ENCODE measurements at places on chromosomes 7 and 10. TPM values are rescaled to one million over a fixed set of nuclear protein-coding genes. Genes with fewer than 3 reads are reported as not detected.

MRC1 gene
- total RNA-seq: 301 TPM

NRCAM gene
- 10.6 TPM for total RNA-seq

TCF7L2 gene
- total RNA-seq: 25.1 TPM

LIPJ gene
- total RNA-seq: not detected

GNAI1 gene
- total RNA-seq: 32.4 TPM

TACR2 gene
- 0.31 TPM for total RNA-seq

ZC3HAV1L gene
- total RNA-seq: 12.4 TPM

NRG3 gene
- 1.0 TPM for total RNA-seq

CNPY1 gene
- not detected for total RNA-seq

CAMK2B gene
- total RNA-seq: 0.18 TPM

GRCh38 chr10:99330347-99330924 lies 1.3 kb downstream of the CNNM1 start:
- no peak overlapping the region for H3K27ac ChIP-seq
- no peaks in the 10 kb centered on the region for H3K36me3 ChIP-seq
- peak overlapping the region; percentile 20 for H3K4me3 ChIP-seq
- H3K27me3 ChIP-seq: peaks cover 70% of the 10 kb centered on the region
- H3K4me1 ChIP-seq: peaks cover 11% of the 10 kb centered on the region

DNA sequence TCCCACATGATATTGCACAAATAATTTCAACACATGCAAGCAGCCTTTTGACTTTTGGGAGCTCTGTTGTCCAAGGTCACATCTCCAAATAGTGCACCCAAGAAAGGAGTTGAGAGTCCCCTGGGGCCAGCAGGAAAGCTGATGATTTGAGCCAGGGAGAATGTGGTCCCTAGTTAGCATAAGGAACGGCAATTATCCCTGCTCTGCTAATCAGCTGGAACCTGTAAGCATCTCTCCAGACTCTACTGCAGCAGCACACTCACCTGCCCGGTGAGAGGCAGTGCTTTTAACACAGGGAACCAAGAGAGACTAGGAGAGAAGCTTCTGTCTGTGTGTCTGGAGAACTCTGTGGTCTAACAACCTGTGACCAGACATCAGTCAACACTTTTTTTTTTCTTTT lies 17.0 kb downstream of the TRPV5 start:
- no peaks in the 10 kb centered on the region for H3K36me3 ChIP-seq
- no peaks in the 10 kb centered on the region for H3K4me1 ChIP-seq
- no peaks in the 10 kb centered on the region for H3K27me3 ChIP-seq
- H3K4me3 ChIP-seq: no peak overlapping the region

- no peaks in the 10 kb centered on the region for H3K4me1 ChIP-seq
- H3K27ac ChIP-seq: no peak overlapping the region
- no peaks in the 10 kb centered on the region for H3K27me3 ChIP-seq
Observed at GRCh38 chr7:69318794-69319193, 279.5 kb upstream of the AUTS2 start.

DNA sequence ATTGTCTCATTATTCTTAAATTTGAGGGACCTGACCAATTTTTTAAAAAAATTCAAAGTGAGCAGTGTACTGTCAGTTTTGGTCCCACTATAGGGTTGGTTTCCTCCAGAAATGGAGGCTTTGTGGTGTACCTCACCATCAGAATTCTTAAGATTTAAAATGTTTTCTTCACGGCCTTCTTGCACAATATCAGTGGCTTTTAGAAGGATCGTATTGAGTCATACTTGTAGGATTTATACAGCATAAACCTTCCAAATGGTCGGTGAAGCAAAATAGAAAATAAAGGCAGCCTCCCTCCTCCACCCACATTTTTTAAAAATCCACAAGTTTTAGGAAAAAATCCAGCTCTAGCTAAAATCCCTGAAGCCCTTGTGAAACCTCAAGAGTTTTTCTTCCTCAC lies 126.4 kb downstream of the RNLS start:
- no peaks in the 10 kb centered on the region for H3K27me3 ChIP-seq
- no peak overlapping the region for H3K4me3 ChIP-seq
- no peak for DNase-seq
- peak overlapping the region; percentile 37 for H3K27ac ChIP-seq

GRCh38 chr10:76453997-76454396 lies 1022.6 kb downstream of the LRMDA start:
- H3K36me3 ChIP-seq: no peaks in the 10 kb centered on the region
- H3K27ac ChIP-seq: peak overlapping the region; percentile 6
- DNase-seq: no peak
- H3K27me3 ChIP-seq: no peaks in the 10 kb centered on the region
- H3K4me3 ChIP-seq: no peak overlapping the region

- no peak overlapping the region for H3K27ac ChIP-seq
- H3K4me1 ChIP-seq: no peaks in the 10 kb centered on the region
- no peaks in the 10 kb centered on the region for H3K36me3 ChIP-seq
- H3K4me3 ChIP-seq: no peak overlapping the region
Observed at GRCh38 chr7:157715938-157716280, 379.1 kb downstream of the DNAJB6 start.

DNA sequence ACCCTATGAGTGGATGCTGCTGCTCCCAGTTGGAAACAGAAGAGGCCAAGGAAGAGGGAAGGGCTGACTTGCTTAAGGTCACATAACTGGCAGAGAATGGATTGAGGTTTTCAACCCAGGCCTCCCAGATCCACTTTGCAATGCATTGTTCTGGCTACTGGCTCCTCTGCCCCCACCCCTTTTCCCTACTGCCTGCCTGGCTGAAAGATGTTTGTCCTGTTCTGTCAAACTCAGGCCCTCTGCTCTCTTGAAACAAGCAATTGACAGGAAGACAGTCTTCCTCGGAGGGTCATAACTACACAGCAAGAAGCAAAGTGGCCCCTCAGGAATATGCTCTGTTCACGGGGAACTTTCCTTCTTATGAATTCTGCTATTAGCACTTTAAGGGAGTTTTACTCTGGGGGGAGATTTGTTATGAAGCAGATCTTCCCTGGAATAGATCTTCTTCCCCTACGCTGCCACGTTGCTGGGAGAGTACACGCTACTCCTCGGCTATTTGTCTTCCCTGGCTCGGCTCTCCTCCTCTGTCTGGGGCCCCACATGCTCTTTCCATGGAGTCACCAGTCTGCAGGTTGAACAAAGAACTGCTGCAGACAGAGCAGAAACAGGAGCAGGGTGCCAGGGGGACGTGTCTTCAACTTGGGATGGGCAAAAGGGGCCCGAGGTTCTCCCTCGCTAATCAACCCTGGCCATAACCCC lies 436.1 kb downstream of the TYW1 start:
- no peak overlapping the region for H3K4me3 ChIP-seq
- no peak overlapping the region for H3K27ac ChIP-seq
- H3K36me3 ChIP-seq: no peaks in the 10 kb centered on the region

DNA sequence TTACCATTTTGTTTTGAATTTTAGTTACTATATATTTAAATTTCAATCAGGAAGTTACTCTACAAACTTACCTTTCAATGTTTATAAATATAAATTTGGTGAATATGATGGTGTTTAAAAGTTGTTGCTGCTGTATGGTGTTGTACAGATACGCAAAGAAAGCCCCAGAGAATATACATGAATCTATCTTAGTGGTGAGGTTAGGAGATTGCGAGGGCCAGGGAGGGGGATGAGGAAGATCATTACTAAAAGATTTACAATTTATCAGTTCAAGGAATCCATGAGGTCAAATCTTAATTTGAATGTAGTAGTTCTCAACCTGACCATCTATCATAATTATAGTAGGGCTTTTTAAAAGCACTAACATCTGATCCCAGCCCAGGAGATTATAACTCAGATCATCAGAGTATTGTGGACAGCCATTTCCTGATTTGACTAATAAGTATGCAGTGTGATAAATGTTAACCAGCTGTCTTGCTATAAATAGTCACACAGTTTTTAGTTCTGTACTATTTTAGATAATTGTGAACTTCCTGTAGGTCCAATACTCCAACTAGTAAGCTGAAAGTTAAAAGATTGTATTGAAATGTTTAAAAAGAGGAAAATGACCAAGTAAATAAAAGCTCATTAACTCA lies 23.6 kb downstream of the FAM3C start:
- peaks cover 17% of the 10 kb centered on the region for H3K4me1 ChIP-seq
- DNase-seq: no peak
- H3K4me3 ChIP-seq: no peak overlapping the region
- no peaks in the 10 kb centered on the region for H3K27me3 ChIP-seq

DNA sequence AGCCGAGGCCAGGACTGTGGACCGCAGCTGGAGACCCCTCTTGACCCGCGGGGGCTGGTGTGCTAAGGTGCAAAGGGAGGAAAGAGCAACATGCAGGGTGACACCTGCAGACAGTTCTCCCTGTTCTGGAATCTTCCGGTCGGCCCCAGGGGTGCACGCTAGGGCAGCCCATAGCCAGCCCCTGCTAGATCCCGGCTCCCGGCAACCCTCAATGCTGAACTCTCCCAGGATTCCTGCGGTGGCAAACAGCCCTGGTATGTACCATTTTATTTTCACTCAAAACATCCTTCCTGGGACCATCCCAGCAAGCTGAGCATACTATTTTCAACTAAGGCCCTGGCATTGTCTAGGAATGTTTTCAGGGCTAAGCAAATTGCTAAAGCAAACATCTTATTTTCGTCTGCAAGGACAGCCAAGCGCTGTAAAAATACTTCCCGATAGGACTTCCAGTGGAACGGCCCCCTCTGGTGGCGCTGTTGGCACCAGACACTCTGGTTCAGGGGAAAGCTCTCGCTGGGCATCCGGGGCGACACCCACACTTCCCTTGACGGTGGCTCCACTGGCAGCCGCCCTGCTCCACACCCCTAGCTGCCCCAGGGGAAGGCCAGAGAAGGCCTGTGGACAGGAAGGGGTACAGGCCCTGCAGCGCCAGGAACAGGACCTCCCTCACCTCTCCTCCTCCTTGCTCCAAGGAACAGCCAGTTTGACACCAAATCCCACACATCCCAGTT lies 99.4 kb downstream of the CTBP2 start:
- peak overlapping the region; percentile 60 for H3K27ac ChIP-seq
- no peaks in the 10 kb centered on the region for H3K36me3 ChIP-seq
- peaks cover 96% of the 10 kb centered on the region for H3K4me1 ChIP-seq
- H3K4me3 ChIP-seq: no peak overlapping the region
- DNase-seq: peak; percentile 74

DNA sequence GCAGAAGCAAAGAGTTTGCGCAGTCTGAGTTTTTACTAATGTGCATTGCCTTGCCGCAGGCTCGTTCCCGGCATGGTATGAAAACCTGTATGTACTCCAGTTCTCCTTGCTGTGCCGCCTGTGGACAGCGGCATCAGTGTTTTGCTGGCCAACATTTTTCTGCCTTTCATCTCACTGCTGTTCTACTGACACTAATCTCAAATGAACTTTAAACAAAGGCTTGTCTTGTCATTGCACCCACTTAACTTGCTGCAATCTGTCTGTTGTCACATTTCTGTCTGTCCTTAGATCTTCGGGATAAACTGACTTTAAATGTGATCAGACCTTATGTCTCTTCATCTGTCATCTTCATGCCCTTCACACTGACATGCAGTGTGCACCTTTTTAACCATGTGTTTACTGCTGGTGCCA lies 71.7 kb upstream of the ZNRF2 start:
- no peaks in the 10 kb centered on the region for H3K4me1 ChIP-seq
- no peaks in the 10 kb centered on the region for H3K36me3 ChIP-seq
- DNase-seq: no peak
- H3K27me3 ChIP-seq: no peaks in the 10 kb centered on the region

DNA sequence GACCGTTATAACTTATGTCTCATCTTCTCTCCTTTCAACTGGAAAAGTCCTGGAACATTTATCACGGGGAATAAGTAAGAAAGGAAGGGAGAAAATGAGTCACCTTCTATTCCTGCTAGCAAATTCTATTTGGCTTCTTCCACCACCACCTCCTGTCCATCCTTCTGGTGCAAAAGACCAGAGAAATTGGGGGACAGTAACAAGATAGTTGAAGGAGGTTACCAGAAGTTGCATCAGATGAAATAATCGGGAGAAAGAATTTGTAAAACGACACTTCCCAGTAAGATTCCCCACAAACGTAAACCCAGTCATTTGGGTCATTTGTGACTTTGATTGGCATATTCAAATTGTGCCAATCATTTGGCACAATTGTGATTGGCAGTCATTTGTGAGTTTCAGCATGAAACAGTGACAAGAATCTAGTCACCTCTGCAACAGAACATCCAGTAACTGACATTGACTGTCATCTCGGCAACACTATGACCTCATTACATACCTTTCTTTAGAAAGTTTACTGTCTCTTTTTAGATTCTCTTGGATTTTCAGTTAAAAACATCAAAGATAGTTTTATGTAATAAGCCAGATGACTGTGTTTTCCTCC lies 51.3 kb upstream of the PIK3CG start:
- H3K4me3 ChIP-seq: no peak overlapping the region
- no peaks in the 10 kb centered on the region for H3K27me3 ChIP-seq
- DNase-seq: no peak

DNA sequence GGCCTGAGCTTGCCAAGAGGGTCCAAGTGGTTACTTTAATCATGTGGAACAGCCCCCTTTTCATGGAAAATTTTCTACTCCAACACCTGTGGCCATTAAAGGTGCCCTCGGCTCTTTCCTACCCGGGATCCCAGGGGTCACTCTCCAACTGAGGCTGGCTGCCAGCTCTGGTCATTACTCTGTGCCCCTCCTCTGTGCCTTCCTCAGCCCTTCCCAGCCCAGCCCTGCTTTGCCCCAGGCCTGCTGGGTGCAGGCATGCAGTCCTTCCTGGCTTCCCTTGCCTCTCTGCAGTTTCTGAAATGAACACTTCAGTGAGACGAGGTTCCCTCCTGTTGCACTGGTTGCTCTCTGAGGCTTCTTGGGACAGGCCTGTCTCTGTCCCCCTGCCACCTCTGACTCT lies 951.1 kb upstream of the ZNF722 start:
- DNase-seq: no peak
- no peaks in the 10 kb centered on the region for H3K4me1 ChIP-seq
- H3K27me3 ChIP-seq: no peaks in the 10 kb centered on the region
- H3K4me3 ChIP-seq: no peak overlapping the region

GRCh38 chr10:106481598-106482275 lies 682.8 kb downstream of the SORCS1 start:
- H3K27ac ChIP-seq: no peak overlapping the region
- no peak overlapping the region for H3K4me3 ChIP-seq
- H3K4me1 ChIP-seq: no peaks in the 10 kb centered on the region
- no peaks in the 10 kb centered on the region for H3K36me3 ChIP-seq

- no peaks in the 10 kb centered on the region for H3K27me3 ChIP-seq
- DNase-seq: no peak
- no peak overlapping the region for H3K27ac ChIP-seq
- H3K36me3 ChIP-seq: no peaks in the 10 kb centered on the region
- H3K4me1 ChIP-seq: no peaks in the 10 kb centered on the region
- no peak overlapping the region for H3K4me3 ChIP-seq
Observed at GRCh38 chr10:71501402-71501801, 104.7 kb downstream of the CDH23 start.

- no peaks in the 10 kb centered on the region for H3K4me1 ChIP-seq
- no peaks in the 10 kb centered on the region for H3K27me3 ChIP-seq
- H3K36me3 ChIP-seq: no peaks in the 10 kb centered on the region
- no peak overlapping the region for H3K27ac ChIP-seq
- DNase-seq: no peak
- no peak overlapping the region for H3K4me3 ChIP-seq
Observed at GRCh38 chr7:92547579-92547978, 19.0 kb downstream of the RBM48 start.

GRCh38 chr7:138363721-138364120 lies 96.3 kb upstream of the TRIM24 start:
- H3K27ac ChIP-seq: no peak overlapping the region
- H3K4me3 ChIP-seq: no peak overlapping the region
- H3K4me1 ChIP-seq: no peaks in the 10 kb centered on the region
